Activated CD4-positive, CD25-positive, alpha-beta regulatory T cell treated with anti-CD3 and anti-CD28 coated beads, Interleukin-2, amount 50 U/mL, for 72 hours (primary cell): ENCODE measurements at places on chromosomes 5 and 9.

GRCh38 chr5:111252799-111253545, 28.8 kb downstream of the CAMK4 start:
- DNase-seq = no peak

GRCh38 chr9:88537761-88538091, 2.7 kb downstream of the NXNL2 start:
- no peak for DNase-seq

DNA sequence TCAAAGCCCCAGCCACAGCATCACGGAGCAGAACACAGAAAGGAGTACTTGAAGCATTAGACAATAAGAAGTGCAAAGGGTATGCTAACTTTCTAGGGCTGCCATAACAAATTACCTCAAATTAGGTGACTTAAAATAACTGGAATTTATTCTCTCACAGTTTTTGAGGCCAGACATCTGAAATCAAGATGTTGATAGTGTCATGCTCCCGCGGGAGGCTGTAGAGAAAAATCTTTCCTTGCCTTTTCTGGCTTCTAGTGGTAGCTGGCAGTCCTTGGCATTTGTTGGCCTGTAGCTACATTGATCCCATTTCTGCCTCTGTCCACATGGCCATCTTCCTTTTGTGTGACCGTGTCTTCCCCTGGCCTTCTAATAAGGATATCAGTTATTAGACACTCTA, 51.9 kb upstream of the SPDL1 start:
- DNase-seq = no peak

DNA sequence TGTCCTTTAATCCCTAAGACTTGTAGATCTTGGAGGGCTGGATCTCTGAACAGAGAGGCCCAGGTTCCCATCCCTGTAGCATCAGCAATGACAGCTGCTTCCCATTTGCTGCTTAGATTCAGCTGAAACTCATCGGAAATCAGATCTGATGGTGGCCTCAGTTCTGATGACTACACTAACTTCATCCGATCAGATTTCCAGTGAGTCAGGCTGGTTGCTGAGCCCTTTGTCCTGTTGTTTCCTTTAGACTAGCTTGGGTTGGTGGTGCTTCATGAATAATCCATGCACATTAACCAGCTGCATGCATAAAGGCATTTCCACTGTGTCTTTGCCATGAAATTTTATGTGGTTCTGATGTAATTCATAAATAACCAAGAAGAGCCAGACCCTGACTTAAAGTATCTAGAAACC, 195.2 kb upstream of the TUT7 start:
- no peak for DNase-seq

GRCh38 chr5:163978897-163979296, 473.5 kb downstream of the MAT2B start:
- no peak for DNase-seq

DNA sequence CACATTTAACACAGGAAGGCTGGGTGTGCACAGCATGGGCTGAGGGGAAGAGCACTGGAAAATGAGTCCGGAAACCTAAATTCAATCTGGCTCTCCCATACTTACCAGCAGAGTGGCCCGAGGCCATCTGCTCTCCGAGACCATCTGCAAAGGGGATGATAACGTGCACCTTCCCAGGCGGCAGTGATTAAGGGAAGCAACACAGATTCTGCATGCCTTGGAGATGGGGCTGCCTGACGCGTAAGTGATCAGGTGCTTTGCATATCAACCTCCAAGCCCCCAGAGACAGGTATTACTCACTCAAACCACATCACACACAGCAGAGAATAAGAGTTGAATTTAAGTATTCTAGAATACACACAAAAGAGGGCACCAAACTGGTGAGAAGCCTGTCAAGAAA, 9.1 kb downstream of the EPB41L4B start:
- no peak for DNase-seq

DNA sequence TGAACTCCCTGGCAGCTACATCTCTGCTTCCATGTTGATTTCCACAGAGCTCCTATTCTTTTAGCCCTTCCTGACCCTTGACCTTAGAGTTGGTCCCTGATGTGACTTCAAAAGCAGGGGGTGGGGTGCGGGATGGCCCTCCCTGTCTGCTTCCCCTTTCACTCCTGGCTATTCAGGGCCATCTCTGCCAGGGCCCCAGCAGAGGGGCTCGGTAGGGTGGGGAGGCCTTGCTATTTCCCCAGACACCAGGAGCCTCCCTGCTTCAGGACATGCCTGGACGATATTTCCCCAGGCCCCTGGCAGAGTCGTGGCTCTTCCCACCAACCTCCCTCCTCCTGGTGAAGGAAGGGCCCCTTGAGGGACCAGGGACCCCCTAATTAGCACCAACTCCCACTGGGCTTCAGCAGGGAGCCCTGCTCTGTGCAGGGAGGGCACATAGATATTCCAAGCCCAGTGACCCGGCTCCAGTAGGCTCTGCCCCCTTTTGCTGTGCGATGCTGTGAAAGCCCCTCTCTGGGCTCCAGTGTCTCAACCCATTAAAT, 17.3 kb downstream of the CORO2A start:
- no peak for DNase-seq

DNA sequence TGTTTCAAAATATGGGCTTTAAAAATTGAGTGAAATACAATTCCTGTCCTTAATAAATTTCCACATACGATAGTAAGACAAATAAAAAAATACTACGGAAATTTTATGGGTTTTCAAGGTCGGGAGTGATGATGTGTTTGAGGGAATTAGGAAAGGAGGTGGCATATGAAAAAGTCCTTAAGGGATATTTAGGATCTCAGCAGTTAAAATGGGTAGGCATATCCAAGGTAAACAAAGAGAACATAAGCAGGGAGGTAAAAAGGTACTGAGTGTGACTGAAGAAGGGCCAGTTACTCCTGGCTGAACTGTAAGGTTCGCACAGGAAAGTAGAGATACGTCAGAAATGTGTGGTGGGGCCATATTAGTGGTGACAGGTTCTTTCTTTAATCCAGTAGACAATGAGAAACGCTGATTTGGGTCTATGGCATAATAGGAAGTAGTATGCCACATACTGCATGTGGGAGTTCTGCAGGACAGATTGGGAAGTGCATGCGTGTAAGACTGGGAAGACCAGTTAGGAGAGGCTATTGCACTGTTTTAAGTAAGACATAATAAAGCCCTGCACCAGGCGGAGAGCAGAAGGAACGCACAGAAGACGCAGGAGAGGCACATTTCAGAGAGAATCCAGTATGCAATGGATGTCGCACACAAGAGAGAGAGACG, 937 bp upstream of the HMGCR start:
- DNase-seq = no peak

GRCh38 chr9:91197232-91198181, 164.2 kb downstream of the AUH start:
- DNase-seq = no peak

- DNase-seq = no peak
Observed at GRCh38 chr5:31106278-31106677, 87.2 kb upstream of the CDH6 start.

GRCh38 chr9:16367605-16368231, 502.8 kb downstream of the BNC2 start:
- DNase-seq = no peak

DNA sequence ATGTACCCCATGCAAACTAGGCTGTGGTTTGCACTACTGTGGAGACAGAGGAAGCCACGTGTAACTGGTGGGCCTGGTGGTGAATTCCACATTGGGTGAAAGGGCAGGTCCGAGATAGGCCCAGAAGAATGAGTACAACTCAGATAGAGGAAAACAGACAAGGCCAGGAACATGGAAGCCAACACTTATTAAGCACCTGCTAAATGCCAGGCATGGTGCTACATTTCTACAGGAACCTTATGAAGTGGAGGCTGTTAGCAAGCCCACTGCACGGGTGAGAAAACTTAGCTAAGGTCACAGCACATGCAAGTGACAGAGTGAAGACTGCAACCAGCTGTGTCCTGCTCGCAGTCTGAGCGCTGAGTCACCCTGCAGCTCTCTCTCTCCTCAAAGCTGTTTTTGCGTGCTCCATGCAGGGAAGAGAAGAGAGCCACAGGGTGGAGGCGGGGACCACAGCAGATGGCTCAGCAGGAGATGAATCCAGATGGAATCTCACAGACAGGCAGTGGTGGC, 65.5 kb upstream of the SPTLC1 start:
- DNase-seq = no peak

- DNase-seq = no peak
Observed at GRCh38 chr9:81826517-81826906, 101.7 kb upstream of the SPATA31D4 start.

DNA sequence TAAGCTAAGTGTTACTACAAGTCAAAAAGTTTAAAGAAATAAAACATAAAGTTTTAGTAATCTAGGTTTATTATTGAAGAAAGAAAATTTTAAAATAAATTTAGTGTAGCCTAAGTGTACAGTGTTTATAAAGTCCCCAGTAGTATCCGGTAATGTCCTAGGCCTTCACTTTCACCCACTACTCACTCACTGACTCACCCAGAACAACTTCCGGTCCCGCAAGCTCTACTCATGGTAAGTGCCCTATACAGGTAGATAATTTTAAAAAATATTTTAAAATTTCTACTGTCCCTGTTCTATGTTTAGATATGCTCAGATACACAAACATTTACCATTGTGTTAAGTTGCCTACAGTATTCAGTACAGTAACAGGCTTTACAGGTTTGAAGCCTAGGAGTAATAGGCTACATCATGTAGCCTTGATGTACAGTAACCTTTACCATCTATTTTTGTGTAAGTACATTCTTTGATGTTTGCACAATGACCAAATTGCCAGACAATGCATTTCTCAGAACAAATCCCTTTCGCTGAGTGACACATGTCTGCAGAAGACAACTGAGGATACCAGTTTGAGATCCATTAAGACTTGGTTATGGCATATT, 253.6 kb downstream of the TRIM32 start:
- no peak for DNase-seq

DNA sequence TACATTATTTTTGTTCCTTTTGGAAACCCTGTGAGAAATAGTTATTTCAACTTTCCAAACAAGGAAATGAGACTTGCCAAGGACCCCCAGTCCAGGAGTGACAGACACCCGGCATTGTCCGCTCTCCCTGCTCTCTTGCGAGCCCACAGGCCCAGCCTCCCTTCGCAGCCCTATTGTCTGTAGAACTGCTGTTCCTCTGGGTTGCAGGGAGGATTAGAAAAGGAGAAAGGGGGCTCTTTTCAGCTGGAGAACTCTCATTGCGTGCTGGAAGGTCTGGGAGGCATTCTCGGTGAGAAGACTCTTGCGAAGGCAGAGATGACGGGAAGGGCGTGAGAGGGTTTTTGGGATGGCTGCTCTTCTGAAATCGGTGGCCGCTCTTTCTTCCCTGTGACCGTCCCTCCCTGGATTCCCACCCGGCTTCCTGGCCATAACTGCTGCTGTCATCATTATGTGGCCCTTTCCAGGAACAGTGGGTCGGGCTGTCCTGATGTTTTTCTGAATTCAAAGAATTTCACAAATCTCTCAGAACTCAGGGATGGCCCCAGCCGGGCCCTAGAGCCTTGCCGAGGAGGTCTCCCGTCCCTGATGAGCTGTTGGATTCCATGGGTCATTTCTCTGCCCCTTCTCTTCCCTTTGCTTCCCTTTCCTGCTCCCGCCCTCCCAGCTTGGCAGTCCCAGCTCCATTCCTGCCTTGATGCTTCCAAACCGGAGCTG, 29.8 kb downstream of the STC2 start:
- DNase-seq = no peak

- no peak for DNase-seq
Observed at GRCh38 chr5:176497852-176498251, 39.4 kb downstream of the RNF44 start.

- no peak for DNase-seq
Observed at GRCh38 chr5:135966790-135967189, 12.0 kb upstream of the LECT2 start.

GRCh38 chr9:20022410-20022809, 233.6 kb upstream of the SLC24A2 start:
- DNase-seq = no peak

- DNase-seq = no peak
Observed at GRCh38 chr5:115349001-115349817, 52.8 kb upstream of the CCDC112 start.

- DNase-seq = no peak
Observed at GRCh38 chr5:39440958-39441624, 16.3 kb upstream of the DAB2 start.
